Testis (tissue), 5 donors: ENCODE measurements at places on chromosomes 2 and 18. TPM values are rescaled to one million over a fixed set of nuclear protein-coding genes. Genes with fewer than 3 reads are reported as not detected.

The EDAR gene
- total RNA-seq, result 0.74 TPM

DNA sequence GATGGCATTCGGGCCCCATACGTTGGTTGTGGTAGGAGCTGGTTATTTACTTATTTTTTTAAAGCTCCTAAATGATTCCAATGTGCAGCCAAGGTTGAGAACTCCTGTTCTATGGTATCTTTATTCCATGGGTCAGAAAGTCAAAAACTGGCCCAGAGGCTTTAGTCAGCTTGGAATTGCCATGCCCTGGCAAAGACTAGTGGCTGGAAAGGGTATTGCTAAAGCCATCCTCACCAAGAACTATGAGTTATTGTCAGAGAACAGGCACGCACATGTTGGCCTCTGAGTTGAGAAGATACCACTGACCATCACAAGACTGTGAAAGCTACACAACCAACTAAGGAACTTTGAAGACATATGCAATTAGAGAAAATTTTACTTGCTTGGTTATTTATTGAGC lies 47.9 kb upstream of the ACMSD start:
- no peak for DNase-seq

- no peak for DNase-seq
Observed at GRCh38 chr2:176985871-176986270, 226.7 kb upstream of the HNRNPA3 start.

DNA sequence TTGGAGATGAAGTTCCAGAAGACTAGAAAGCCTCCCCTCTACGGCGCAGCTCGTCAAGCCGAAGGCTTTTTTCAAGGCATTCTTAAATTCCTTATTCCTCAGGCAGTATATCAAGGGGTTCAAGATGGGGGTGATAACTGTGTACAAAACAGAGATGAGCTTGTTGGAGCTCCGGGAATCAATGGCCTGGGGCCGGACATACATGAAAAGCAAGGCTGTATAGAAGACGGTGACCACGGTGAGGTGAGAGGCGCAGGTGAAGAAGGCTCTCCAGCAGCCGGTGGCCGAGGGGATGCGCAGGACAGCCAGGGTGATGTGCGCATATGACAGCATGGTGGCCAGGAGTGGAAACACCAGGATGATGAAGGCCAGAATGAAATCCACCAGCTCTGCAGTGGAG lies 8.2 kb downstream of the OR6B3 start:
- DNase-seq, result no peak

GRCh38 chr2:19883486-19883885 lies 18.3 kb downstream of the TTC32 start:
- DNase-seq, result no peak

The SCG2 gene
- total RNA-seq, result 0.43 TPM

DNA sequence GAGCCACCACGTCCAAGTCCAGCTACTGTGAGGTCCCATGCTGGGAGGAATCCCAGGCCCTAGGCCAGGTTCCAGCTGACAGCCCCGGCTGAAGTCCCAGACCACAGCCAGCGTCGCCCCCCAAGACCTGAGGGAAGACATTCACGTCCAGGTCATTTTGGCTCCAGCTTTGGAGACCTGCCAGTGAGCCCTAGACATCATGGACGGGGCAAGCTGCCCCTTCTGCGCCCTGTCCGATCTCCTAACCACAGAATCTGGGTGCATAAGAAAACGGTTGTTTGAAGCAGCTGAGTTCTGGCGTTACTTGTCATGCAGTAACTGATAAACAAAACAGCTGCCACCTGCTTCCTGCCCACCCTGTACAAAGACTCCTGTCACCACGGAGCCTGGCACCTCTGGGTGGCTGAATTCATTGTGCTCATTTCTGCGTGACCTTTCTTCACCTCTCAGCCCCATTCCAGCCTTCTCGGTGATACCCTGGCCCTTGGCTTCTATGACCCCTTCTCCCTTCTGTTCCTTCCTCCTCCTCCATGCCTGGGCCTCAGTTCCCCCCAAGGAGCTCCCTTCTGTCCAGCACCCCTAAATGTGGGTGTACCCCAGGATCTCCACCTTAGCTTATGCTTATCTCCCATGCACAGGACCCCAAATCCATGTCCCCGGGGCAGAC lies 72.6 kb upstream of the SMAD7 start:
- no peak for DNase-seq

GRCh38 chr2:216006164-216006663 lies 7.1 kb downstream of the MREG start:
- DNase-seq, result peak; percentile 63

The CNDP1 gene
- 0.31 TPM for total RNA-seq

DNA sequence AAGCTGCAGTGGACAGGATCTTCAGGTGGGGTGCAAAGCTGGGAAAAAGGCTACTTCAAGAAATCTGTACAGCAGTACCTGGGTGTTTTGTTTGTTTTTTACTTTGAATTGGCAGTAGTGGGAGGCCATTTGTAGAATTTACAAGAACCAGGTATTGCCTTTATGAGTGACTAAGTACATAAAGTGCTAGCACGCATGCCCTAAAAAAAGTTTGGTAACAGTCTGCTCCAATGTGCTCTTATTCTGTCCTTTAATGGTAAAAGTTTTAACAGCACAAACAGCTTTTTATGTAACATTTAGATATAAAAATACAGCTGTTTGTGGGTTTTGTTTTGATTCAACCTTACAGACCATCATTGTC lies 17.2 kb downstream of the REV1 start:
- DNase-seq, result no peak

GRCh38 chr2:181411105-181411849 lies 45.9 kb upstream of the ITGA4 start:
- no peak for DNase-seq

DNA sequence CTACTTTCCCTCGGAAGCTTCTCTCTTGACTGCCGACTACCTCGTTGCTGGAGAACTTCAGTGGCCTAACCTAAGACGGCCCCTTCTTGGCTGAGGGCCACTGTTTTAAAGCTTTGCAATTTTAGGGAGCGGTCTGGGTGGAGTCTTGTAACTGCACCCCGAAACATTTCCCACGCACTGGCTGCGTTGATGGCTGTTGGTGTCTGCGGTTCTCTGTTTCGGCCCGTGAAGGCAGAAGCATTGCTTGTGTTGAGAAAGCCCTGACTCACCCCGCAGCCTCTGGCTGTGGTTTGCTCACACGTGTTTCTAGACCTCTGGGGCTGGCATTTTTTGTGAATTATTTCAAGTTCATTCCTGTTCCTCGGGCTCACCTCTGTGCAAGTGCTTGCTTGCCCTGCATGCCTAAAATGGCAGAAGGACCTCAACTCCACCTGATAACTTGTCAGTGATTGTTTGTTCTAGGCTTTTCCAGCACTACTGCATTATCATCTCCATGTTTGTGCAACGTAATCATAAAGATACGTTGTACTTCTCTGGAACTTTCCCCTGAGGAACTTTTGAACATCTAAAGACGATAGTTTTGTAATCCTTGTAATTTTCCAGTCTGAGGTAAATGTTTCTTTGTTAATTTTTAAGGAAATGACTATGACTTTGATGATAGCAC lies 94.2 kb upstream of the DLX2 start:
- no peak for DNase-seq

The PLGLB2 gene
- total RNA-seq, result 1.3 TPM

The MYL1 gene
- total RNA-seq, result not detected

The AQP12A gene
- total RNA-seq, result not detected

DNA sequence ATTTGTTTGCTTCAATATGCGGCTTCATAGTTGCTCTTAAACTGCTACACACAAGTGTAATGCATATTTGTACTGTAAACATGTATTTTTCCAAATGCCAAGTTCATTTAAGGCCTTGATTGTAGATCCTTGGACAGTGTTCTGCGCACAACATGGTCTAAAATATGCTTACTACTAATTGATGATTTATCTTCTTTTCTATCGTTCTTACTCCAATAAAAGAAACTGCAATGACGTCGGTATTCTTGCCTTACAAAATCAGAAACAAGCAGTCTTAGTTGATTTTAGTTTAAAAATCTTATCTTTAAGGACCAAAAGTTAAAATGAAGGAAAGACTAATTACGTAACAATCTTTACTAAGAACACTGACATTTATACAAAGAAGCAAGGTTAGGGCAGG lies 224.3 kb upstream of the SMAD7 start:
- no peak for DNase-seq

The KCNIP3 gene
- total RNA-seq, result 43.4 TPM

The LCT gene
- 0.47 TPM for total RNA-seq

- DNase-seq, result no peak
Observed at GRCh38 chr2:96775160-96775559, 14.5 kb downstream of the CNNM4 start.

DNA sequence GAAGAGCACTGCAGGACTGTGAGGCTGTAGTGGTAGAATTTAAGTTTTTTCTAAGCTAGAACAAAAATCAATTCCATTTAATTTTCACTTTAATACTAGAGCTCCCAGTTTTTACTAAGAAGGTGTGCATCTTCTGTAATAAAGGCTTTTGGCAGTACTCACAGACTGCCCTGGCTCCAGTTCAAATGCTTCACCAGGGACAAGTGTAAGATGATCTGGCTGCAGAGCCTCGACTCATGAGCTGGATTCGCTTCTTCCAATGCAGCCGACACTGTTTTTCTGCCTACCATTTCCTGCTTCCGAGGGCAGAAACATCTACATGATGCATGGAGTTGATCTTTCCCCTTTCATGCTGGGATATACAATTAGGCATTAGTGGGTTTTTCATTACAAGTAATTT lies 87.0 kb downstream of the FARSB start:
- peak; percentile 58 for DNase-seq
